Activated T-helper 1 cell treated with anti-CD3 and anti-CD28 coated beads, Interleukin-2, amount 50 U/mL, for 16 hours (primary cell): ENCODE measurements at places on chromosomes 5 and 9.

DNA sequence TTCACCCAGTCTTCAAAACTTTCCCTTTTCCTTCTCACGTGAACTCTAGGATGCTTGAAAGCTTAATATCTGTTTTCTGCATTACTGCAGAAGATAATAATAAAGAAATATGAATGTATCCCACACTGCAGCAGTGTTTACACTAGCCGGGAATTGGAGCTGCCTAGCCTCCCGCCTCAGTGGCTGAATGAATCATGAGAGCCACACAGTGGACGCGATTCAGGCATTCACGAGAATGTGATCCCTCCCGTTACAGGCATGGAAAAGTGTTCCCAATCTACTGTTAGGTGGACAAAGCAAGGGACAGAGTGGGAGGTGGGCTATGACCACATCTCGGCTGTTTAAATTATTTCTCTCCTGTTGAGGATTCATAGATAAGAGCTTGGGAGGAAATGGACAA, 69.4 kb upstream of the CTSL start:
- no peak for DNase-seq

- no peak for DNase-seq
Observed at GRCh38 chr5:16304846-16305245, 125.3 kb upstream of the MARCHF11 start.

GRCh38 chr5:78367318-78367991, 7.0 kb downstream of the SCAMP1 start:
- no peak for DNase-seq

GRCh38 chr5:40736103-40736875, 19.5 kb downstream of the TTC33 start:
- no peak for DNase-seq

DNA sequence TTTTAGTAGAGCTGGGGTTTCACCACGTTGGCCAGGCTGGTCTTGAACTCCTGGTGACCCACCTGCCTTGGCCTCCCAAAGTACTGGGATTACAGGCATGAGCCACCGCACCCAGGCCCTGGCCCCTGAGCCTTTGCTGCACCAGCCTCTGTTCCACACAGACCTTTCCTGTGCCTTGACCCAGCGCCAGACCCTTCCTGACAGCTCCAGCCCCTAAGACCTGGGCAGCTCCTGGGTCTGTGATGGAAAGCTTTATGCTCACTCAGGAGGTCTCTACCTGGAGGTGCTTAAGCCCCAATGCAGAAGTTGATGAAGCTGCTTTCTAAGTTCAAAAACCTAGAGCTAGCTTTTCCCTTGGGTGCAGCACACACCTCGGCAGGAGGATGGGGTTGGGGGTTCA, 58.8 kb upstream of the NEK6 start:
- no peak for DNase-seq

GRCh38 chr9:111853450-111853827, 43.2 kb upstream of the UGCG start:
- DNase-seq: no peak

GRCh38 chr9:69155341-69156030, 18.6 kb upstream of the TJP2 start:
- no peak for DNase-seq

DNA sequence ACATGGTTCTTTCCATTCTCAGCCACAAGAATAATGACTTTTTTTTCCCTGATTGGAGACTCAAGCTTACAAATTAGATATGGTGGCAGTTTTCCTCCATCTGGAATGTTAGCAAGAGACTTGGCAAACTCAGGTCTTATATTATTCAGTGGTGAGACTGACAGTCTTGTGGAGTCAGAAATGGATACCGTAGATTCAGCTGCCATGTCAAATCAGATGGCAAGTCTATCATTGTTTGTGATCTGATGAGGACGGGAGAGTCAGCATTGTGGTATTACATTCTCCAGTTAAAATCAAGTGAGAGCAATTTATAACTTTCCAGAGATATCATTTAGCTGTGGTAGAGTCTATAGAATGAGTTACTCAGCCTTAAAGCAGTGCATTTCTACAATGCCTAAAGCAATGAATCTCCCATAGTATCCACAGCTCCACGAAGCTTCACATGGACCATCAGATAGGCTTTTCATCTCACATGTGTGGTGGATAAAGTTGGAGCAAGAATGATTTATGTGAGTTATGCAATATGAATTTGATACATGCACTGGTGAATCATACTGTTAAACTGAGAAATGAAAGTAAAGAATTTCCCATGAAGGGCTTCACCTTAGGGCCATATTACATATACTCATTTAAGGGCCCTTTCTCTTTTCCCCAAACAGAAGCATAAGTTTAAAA, 430.6 kb downstream of the ZNF608 start:
- DNase-seq: no peak
